ENCODE measurements at places on chromosomes 3 and 15. TPM values are rescaled to one million over a fixed set of nuclear protein-coding genes. Genes with fewer than 3 reads are reported as not detected.

DNA sequence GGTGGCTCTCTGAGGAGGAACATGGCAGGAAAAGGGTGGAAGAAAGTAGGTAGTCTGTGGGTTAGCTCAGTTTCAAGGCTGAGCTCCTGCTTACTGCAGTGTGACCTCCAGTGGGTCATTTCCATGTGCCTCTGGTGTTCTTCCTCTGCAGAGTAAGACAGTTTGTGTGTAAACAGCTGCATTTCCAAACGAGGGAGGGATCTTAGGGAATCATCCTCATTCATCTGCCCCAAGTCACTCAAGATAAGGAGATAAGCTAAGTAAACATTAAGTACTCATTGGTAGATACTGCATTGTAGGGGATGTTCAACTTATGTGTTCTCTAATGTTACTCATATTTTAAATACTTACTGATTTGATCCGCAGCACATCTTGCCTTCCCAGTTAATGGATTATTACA, 83.6 kb downstream of the CLSTN2 start:
- no peak for DNase-seq

DNA sequence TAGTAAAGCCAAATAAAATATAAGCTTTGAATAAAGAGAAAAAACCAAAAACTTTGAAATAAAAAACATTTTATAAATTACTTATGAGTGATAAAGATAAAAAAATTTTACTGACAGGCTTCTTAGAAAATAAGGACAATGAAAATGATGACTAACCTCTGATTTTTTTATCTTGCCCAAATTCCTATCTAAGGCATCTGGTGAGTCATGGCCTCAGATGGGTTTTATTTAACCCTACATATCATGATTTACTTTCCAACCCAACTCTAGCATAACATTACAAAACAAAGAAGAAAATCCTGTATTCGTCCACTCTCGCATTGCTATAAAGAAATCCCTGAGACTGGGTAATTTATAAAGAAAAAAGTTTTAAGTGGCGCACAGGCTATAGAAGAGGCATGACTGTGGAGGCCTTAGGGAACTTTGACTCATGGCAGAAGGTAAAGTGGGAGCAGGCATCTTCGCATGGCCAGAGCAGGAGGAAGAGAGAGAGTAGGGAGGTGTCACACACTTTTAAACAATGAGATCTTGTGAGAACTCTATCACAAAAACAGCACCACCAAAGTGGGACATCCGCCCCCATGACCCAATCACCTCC, 152.1 kb downstream of the NEK10 start:
- peak; percentile 79 for DNase-seq

- DNase-seq, result no peak
Observed at GRCh38 chr3:88767746-88768145, 339.7 kb upstream of the EPHA3 start.

Gene RGMA
- total RNA-seq, result 0.53 TPM

Gene SSUH2
- 0.13 TPM for total RNA-seq

Gene TM6SF1
- 2.6 TPM for total RNA-seq

Gene CCR8
- total RNA-seq, result not detected
